ENCODE measurements at places on chromosomes 7 and 10.

GRCh38 chr7:70602117-70602516 lies 529.8 kb upstream of the GALNT17 start:
- no peak for DNase-seq

DNA sequence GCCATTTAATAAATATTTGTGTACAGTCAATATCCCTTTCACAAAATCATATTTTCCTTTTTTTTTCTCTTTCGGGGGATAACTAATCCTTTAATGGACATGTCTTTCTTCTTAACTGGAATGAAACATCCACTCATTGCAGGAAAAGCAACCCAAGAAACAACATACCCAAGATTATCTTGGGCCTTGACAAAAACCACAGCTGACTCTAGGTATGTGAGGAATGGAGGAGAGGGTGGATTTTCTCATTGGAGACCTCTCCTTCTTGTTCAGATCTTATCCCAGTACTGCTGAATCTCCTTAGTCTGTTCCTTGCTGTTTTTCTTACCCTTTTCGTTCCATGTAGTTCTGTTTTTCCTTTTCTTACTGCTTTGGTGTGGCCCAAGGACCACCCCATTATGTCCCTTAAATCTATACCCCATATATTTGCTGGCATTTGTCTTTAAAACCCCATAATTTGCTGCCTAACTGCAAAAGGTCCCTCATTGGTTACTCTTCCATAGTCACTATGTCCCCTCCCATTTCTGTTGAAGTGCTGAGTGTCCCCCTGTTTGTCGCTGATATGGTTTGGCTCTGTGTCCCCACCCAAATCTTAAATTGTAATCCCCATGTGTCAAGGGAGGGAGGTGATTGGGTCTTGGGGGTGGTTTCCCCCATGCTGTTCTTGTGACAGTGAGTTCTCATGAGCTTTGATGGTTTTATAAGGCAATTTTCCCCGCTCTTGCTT lies 6.8 kb upstream of the CDK6 start:
- no peak for DNase-seq

DNA sequence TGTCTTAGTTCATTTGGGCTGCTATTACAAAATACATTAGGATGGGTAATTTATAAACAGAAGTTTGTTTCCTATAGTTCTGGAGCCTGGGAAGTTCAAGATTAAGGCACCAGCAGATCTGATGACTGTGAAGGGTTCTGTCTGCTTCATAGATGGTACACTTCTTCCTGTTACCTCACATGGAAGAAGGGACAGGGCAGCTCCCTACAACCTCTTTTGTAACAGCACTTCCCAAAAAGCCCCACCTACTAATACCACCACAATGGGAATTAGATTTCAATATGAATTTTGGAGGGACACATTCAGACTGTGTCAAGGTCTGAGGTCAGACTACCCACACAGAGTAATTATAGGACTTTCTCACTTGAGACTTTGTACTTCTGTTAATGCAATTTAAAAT lies 260.3 kb downstream of the ARHGAP12 start:
- DNase-seq: no peak

GRCh38 chr7:12322284-12322902 lies 81.3 kb downstream of the VWDE start:
- DNase-seq: peak; percentile 33
